A549 treated with AZD2906 at 1 μM for 4 hours (cell line): ENCODE measurements at places on chromosomes 6 and 20. TPM values are rescaled to one million over a fixed set of nuclear protein-coding genes. Genes with fewer than 3 reads are reported as not detected.

HLA-G gene
- 0.06 TPM in 1 of 5 replicates, not detected in the others for total RNA-seq

FAM83B gene
- 0.02 to 0.03 TPM (median 0.03 TPM) in 4 of 5 replicates, not detected in the other for total RNA-seq

EYS gene
- 0.02 to 0.11 TPM (median 0.10 TPM) in 4 of 5 replicates, not detected in the other for total RNA-seq

CTNNBL1 gene
- total RNA-seq = 57.7 to 66.1 TPM (median 63.1 TPM) in 5 replicates

CAGE1 gene
- total RNA-seq = 0.02 to 0.03 TPM in 2 of 5 replicates, not detected in the others

SLC17A9 gene
- total RNA-seq = 0.02 to 0.16 TPM (median 0.13 TPM) in 5 replicates

OSER1 gene
- total RNA-seq = 51.6 to 58.9 TPM (median 54.6 TPM) in 5 replicates

TMEM217 gene
- 0.44 to 0.65 TPM (median 0.54 TPM) in 5 replicates for total RNA-seq

FLRT3 gene
- total RNA-seq = 2.4 to 3.4 TPM (median 2.6 TPM) in 5 replicates

HLA-DRB5 gene
- total RNA-seq = not detected in 5 replicates

SFTA2 gene
- 0.19 to 0.38 TPM (median 0.24 TPM) in 3 of 5 replicates, not detected in the others for total RNA-seq

ZSWIM1 gene
- 4.9 to 5.9 TPM (median 5.8 TPM) in 5 replicates for total RNA-seq

NKAPL gene
- total RNA-seq = not detected in 5 replicates
